Stimulated activated CD8-positive, alpha-beta memory T cell treated with anti-CD3 and anti-CD28 coated beads, Interleukin-15, amount 100 ng/mL, for 4 hours (primary cell): ENCODE measurements at places on chromosomes 11 and 22.
A peak's percentile ranks its signal among the peaks of the same experiment; 100 is the strongest.

GRCh38 chr22:48715511-48715910, 1112.2 kb downstream of the BRD1 start:
- no peak for DNase-seq

DNA sequence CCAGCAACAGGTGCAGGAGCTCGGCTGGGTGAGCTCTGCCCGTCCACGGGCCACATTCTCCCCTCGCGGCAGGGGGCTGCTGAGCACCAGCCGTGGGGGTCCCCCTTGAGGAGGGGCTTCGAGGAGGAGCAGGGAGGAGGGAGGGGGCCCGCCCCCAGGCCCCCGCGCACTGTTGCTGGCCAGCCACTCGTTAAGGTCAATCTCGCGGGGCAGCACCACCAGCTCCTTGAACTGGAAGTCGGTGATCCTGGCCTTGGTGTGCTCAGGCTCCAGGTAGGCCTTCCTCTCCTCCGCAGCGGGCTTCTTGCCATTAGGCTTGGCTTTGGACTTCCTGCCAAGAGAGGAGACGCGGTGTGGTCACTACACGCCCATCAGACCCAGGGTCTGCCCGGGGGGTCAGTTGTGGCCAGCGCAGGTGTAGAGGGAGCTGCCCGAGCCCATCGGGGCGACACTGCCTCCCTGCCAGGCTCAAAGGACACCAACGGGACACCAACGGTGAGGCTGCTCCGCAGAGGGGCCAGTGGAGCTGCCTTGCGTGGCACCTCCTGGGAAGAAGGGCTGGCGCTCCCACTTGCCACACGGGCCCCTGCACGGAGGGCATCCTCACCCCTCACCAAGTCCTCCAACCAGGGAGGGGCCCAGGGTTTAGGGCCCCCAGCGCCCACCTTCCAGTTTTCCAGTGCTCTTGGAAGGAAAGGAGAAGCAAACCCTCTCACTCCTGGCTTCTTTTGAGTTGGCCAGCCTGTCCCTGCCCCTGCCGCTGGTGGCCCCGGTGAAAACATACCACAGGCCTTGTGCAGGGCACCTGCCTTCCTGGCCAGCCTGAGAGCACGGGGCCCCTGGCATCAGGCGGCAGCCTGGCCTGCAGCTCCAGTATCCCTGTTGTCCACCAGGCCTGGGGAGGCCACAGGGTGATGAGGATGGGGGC, 5.8 kb downstream of the MOB2 start:
- DNase-seq, result no peak

DNA sequence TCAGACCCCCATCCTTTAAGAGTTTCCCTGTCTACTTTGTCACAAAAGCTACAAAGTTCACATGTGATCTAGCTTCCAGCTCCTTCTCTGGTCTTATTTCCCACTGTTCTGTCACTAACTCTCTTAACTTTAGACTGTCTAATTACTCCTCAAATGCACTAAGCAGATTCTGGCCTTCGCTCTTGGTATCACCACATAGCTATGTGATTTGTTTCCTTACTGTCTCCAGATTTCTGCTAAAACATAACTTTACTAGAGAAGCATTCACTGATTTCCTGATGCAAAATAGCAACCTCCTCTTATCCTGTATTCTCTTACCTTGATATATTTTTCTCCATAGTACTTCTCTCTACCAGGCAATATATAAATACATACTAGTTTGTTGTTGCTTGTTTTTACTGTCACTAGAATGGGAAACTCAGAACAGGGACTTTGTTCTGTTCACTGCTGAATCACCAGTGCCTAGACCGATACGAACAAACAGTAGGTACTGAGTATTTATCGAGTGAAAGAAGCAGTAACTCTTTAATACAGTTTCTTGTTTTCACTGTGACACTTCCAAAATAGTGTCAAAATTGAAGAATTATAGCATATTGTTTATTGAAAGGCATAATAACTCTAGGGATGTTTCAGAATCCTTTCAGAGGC, 205.6 kb downstream of the DDX10 start:
- no peak for DNase-seq

- no peak for DNase-seq
Measured at GRCh38 chr11:110974731-110975130, 262.5 kb upstream of the ARHGAP20 start.

DNA sequence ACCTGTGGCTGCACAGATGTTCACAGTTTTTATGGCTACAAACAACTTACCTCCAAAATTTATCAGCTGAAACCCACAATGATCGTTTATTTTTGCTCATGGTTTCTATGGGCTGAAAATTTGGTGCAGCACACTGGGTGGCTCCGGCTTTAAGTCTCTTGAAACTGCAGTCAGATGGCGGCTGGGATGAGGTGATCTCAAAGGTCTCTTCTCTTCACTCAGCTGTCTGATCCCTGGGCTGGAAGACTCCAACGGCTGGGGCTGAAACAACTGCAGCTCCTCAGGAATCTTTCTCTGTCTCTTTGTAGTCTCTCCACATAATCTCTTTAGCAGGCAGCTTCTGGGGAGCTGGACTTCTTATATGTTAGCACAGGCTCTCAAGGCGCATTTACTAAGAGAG, 117.3 kb upstream of the FAT3 start:
- no peak for DNase-seq

DNA sequence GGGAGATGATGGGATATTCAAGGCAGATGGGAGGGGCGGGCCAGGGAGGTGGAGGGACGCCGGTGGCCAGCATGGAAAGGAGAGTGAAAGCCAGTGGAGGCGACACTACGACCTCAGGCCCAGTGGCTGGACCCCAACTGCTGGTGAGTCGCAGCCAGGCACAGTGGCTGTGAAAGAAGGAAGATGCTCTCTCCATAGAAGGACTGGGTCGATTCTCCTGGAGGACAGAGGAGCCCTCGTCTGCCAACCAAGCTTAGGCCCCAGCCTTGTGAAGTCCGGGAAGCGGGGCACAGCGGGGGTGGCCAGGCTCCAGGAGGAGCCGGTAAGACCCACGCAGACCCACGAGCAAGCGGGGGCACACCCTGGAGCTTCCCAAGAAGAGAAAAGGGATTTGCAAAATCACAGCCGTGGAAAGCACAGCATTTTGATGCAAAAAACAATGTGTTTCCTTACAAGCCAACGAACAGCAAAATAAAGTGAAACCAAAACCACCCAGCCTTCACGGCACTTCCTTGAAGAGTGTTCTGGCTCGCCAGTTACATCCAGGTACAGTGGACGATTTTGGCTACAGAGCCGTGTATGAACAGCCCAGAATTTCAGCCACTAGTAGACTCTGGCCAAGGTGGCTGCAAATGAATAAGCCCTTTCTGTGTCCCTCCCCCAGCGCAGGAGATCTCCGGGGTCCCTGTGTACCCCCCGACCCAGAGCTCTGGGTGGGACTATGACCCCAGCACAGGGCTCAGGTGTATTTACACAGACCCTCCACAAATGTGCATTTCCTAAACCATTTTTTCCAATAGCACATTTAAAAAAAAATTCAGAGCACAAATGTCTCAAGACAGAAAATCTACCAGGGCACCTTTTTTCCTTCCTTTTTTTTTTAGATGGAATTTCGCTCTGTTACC, 96.9 kb downstream of the TRMU start:
- no peak for DNase-seq

DNA sequence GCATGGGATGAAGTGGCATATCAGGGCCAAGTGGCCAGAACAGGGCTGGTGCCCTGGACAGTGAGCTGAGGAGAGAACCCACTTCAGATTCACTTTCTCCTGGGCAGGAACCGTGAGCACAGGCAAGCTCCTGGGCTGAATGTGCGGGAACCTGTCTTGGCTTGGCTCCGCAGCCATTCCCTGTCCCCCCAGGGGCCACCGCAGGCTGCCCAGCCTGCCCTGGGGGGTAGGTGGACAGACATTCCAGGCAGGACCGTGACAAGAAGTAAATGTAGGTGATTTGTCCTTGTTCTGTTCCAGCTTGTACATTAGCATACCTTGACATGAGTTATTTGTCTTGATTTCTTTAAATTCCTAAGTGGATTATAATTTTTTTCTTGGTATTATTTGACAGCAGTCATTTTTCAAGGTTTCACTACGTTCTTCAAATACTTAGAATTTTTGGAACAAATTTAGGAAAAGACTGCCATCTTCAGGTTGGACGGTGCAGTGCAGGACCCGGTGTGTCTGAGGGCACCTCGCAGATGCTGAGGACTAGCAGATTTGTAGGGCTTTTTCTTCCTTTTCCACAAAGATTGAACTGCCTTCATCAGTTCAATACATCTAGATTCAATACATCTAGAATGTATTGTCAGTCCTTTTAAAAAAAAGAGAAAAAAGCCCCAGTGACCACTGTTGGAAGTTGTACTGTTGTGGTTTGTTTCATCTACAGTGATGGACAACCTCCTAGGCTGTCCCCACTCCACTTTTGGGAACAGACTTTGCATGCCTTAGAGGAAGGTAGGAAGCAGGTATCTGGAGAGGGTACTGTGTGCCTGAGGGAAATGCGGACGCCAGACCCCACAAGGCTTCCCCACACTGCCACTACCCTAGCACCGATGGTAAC, 115.1 kb upstream of the RASSF10 start:
- peak; percentile 24 for DNase-seq
